Neuronal stem cell (in vitro differentiated cells): ENCODE measurements at places on chromosomes 3 and 15.

GRCh38 chr3:197736010-197736490 is 654 bp downstream of the RUBCN start:
- DNase-seq, result no peak

- DNase-seq, result no peak
Measured at GRCh38 chr3:102078854-102079808, 229.8 kb downstream of the NFKBIZ start.

DNA sequence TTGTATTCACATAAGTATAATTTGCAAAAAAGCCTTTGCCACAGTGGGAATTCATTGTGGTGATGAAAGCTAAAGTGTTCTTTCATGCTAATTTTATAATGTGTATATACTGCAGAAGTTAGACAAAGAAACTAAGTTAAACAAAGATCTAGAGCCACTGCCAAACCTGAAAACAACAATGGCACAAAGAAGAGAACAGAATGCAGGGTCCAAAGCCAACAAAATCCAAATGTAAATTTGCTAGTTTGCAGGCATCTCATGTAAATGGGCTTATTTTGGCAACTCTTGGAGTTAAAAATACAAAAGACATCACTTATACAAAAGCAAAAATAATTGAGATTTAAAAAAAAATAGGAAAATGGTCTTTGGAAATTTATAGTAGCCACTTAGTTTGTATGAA is 123.0 kb downstream of the TCF12 start:
- no peak for DNase-seq

DNA sequence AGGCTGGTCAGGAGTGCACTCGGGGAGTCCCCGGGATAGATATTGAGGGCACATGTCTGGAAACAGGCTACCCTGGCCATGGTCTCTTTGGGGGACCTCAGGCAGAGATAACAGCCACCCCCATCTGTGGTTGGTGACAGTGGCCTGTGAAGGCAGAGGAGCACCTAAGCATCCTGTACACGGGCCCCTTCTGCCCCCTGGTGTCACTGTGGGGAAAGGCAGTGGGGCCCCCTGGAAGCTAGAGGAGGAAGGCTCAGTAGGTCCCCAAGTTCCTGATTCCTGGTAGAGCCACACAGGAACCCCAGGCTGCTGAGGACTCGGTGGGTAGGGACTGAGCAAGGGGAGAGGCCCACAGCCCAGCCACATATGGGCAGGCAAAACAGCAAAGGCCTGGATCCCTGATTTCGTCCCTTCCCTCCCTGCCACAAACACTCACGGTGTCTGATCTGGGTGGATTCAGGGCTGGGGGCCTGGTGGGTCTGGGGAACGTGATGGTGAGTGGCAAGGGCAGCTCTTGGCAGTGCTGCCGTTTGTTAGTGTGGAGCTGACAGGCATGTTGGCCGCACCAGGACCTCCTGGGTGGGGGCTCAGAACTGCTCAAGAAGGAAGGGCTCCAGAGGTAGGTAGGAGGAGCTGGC is 14.1 kb upstream of the CXCR6 start:
- no peak for DNase-seq

- no peak for DNase-seq
Measured at GRCh38 chr3:110564674-110565073, 506.9 kb upstream of the NECTIN3 start.

- DNase-seq, result no peak
Measured at GRCh38 chr3:61520966-61521628, 40.3 kb upstream of the PTPRG start.

GRCh38 chr15:72141171-72142084 is 23.2 kb downstream of the SENP8 start:
- DNase-seq, result no peak

- DNase-seq, result no peak
Measured at GRCh38 chr15:74378848-74379247, 11.4 kb upstream of the CYP11A1 start.

GRCh38 chr3:190618330-190619030 is 104.6 kb downstream of the IL1RAP start:
- no peak for DNase-seq

DNA sequence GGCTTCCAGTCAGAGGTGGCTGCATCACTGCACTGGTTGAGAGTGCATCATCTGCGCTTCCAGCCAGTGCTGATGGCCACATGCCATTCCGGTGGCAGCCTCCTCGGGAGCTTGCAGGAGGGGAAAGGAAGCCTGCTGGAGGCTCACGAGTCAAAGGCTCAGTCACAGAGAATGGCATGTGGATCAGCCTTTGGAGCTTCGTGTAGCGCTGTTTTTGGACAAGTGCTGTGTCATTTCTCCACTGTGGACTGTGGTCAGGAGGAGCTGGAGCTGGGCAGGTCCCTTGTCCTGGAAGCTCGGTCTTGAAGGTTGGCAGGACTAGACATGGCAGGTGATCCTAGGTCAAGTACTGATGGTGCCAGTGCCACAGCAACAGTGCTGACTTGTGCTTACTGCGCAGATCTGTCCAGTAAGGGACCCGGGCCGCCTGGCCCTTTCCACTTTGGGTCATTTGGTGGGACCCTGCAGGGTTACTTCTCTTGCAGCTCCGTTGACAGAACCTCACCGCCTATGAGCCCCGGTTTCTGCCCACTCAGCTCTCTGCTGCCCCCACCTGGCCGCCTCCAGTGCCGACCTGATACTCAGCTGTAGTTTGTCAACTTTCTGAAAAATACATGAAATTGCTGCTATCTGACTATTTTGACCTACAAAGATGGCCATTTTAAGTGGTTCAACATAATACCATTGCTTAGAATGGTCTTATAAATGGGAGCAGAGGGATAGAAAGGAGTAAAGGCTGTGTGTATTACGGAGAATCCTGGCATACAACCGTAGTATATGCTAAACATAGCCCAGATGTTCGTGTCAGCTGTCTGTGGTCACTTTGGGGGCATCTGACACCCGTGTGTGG is 27.6 kb upstream of the TRPM1 start:
- DNase-seq, result peak; percentile 57

DNA sequence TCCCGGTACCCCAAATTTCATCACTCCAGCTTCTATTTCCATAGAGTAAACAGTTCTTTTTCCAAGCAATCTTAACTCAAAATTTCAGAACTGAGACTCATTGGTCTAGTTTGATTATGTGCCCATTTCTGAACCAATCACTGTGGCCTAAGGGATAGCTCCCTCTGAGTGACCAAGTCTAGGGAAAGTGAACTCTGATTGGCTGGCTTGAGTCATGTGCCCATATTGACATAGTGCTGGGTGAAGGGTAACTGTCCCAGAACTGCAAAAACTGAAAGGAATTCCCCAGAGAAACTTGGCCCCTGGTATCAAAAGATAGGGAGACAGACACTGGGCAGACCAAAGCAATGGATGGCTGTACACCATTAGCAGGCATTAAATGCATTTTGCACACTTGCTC is 171.2 kb upstream of the WNT5A start:
- no peak for DNase-seq
